ENCODE measurements at places on chromosomes 6 and 20. TPM values are rescaled to one million over a fixed set of nuclear protein-coding genes. Genes with fewer than 3 reads are reported as not detected.

The TMEM74B gene
- 1.1 TPM for total RNA-seq

The FERMT1 gene
- 0.95 TPM for total RNA-seq

DNA sequence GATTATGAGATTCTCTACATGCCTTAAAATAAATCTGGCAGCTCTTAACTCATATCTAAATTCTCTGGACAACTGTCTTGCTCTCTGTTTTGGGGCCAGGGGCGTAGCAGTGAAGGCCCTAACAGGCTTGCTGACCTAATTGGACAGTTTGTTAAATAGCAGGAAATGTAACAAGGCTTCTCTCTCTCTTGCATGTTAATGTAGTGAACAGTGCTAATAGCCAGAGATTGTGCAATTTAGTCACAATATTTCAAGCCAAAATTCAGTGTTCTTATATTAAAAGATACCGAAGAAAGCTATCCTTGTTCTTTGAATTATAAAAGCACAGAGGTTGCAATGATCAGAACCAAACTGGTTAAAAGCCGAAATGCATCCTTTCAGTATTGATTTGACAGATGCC lies 3.0 kb downstream of the PPP1R3D start:
- H3K4me1 ChIP-seq = peaks cover 51% of the 10 kb centered on the region
- no peak overlapping the region for H3K4me3 ChIP-seq
- peaks cover 4% of the 10 kb centered on the region for H3K36me3 ChIP-seq
- H3K27ac ChIP-seq = peak overlapping the region; percentile 14
- no peak for DNase-seq

The RAET1L gene
- not detected for total RNA-seq

DNA sequence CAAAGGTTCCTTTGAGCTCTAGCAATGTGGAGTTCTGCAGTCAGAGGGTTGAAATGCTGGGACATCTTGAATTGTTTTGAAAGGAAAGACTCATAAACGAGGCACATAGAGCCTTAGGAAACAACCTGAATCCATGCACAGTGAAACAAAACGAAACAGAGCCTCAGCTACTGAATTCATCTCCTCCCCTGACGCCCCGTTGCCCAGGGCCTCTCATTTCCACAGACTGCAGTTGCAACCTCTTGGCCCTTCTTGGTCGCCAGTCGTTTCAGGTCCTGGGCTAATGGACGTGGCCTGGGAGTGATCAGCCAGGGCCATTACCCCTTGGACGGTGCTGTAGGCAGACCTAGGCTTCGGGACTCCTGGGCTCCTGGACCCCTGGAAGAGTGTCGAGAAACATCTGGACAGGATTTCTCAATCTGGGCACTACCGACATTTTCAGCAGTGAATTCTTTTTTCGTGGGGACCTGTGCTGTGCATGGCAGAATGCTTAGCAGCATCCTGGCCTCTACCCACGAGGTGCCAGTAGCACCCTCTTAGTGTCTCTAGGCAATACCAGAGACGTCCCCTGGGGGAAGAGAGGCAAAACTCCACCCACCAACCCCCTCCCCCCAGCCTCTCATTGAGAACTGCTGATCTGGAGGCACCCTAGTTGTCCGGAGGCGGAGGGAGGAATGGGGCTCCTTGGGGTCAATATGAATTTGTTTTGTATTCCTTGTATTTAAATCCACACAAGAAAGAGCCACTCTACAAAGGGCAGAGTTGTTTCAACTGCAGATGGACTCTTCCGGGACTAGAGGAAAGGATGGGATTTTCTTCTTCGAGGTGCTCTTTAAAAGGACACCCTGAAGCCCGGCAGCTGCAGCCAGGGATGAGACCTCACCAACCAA lies 50.2 kb downstream of the TMEM242 start:
- H3K36me3 ChIP-seq = no peaks in the 10 kb centered on the region
- H3K27ac ChIP-seq = no peak overlapping the region
- no peaks in the 10 kb centered on the region for H3K27me3 ChIP-seq
- H3K4me3 ChIP-seq = no peak overlapping the region
- no peak for DNase-seq
- peaks cover 7% of the 10 kb centered on the region for H3K4me1 ChIP-seq

DNA sequence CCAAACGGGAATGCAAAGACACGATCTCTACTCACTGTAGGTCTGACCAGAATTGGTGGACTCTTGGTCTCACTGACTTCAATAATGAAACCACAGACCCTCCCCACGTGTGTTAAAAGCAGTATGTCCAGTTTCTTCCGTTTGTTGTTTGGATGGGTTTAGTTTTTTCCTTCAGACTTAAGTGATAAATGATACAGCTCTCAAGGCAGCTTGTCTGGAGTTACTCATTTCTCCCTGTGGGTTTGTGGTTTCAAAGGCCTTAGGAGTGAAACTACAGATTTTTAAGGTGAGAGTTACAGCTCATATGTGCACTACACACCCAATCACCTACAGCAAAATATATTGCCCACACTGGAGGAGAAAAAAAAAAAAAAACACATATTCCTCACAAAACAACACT lies 86.7 kb upstream of the STMND1 start:
- no peaks in the 10 kb centered on the region for H3K36me3 ChIP-seq
- no peak overlapping the region for H3K27ac ChIP-seq
- H3K4me1 ChIP-seq = no peaks in the 10 kb centered on the region
- H3K4me3 ChIP-seq = no peak overlapping the region
- no peak for DNase-seq

The SIM1 gene
- total RNA-seq = not detected

DNA sequence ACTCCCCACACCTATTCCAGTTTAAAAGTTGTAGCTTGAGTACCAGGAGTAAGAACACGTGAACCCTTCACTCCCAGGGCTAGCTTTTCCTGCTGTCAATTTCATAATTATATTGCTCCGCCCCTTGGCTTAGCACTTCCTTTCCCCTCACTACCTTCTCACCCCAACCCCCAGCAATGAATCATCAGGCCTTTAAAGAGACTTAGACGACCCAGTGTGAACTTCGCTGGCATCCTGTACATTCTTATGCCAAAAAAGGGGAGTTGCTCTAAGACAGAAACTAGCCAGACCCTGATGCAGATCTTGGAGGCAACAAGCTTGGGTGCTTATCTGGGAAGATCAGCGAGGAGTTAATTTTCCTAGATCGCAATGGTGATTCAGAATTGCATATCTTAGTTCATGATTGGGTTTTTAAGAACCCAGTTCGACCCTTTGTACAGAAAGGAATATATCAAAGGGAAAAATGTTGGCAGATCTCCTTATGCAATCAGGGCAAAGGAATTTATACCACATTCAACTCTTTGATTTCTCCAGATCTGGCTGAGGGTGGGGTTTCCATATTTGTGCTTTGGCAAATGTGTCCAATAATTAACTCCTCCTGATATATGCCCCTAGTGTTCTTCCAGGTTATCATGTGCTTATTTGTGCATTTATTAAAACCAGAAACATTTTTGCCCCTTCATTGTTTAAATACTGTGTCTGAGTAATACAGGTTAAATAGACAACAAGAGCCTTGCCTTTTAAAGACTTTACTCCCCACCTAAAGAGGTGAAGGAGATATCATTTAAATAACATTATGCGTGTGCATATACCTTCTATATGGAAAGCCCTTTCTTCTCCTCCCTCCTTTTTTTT lies 8.1 kb upstream of the ATXN1 start:
- H3K27me3 ChIP-seq = no peaks in the 10 kb centered on the region
- DNase-seq = no peak
- no peaks in the 10 kb centered on the region for H3K36me3 ChIP-seq

DNA sequence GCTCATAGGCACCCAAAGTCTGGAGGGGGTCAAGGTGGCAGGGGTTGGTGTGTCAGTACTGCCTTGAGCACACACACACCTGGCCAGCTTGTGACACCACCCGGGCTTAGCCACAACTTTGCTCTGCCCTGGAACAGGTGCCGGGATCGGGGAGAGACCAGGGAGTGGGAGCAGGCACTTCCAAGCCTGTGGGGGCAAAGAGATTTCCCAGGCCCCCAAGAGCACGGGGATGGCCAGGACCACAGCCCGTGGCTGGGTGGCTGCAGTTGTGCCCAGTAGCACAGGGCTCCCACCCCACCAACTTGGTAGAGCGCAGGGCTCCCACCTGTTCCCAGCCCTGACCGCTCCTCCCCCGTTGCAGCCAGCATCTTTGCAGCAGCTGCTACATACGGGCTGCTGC lies 40.4 kb downstream of the WASF1 start:
- H3K36me3 ChIP-seq = no peaks in the 10 kb centered on the region
- no peak for DNase-seq
- H3K4me3 ChIP-seq = no peak overlapping the region
- no peaks in the 10 kb centered on the region for H3K4me1 ChIP-seq

DNA sequence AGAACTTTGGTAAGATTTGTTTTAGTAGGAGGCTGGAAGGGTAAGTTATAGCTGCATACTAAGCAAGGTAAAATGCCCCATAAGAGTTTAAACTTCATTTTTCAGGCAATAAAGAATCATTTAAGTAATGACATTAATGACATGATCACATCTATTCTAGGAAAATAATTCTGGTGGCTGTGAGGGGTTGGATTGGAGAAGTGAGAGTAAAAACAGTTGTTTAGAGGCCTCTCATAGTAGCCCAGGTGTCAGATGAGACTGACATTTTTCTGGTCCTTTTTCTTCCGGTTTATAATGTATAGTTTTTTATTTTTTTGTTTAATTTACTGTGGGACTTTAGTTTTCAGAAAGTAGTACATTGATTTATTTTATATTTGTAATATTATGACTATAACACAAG lies 40.8 kb downstream of the ITCH start:
- H3K36me3 ChIP-seq = peaks cover 5% of the 10 kb centered on the region
- H3K27ac ChIP-seq = no peak overlapping the region
- no peaks in the 10 kb centered on the region for H3K4me1 ChIP-seq
- H3K4me3 ChIP-seq = no peak overlapping the region
- H3K27me3 ChIP-seq = no peaks in the 10 kb centered on the region

GRCh38 chr6:154878871-154879491 lies 116.1 kb upstream of the TIAM2 start:
- H3K27me3 ChIP-seq = no peaks in the 10 kb centered on the region
- no peak for DNase-seq
- no peaks in the 10 kb centered on the region for H3K4me1 ChIP-seq
- H3K36me3 ChIP-seq = 0 out of 2 replicates have a peak, but pooled peaks cover 2% of the 10 kb centered on the region
- H3K4me3 ChIP-seq = no peak overlapping the region

The PAX1 gene
- total RNA-seq = not detected

DNA sequence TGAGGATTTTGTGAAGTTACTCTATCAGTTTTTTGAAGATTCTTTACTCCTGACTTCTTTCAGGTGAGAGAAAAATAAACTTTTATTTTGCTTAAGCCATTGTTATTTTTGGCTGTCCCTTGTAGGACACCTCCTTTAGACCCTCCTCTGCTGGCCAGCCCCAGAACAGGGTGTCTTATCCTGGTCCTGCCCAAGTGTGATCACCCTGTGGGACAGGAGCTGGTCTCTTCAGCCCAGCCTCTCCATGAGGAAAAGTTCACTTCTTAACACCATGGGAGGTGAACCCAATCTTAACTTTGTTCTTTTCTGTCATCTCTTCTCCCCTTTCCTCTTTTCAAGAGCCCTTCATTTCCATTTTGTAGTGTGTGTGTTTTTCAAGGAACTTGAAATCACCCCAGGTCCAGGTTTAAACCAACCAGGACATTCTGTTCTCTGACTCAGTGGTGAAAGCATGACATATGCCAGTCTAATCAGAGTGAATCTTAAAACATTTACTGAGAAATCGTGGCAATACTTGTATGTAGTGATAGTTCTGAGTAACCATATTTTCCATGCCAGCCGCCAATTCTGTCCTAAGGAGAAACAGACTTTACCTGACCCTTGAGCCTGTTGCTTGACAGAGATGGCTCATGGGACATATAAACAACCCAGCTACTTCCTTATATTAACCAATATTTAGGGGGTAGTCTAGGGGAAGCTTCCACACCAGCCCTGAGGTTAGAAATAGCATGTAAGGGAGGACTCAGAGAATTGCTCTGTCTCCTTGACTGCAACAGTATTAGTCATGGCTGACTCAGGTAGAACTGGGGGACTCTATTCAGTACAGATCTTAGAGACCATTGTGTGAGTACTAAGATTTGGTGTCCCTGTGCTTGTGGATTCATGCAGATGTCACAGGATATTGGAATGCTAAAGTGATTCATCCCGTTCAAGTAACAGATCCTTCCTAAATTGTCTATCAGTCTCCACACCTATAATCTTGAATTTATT lies 48.8 kb downstream of the FLRT3 start:
- no peaks in the 10 kb centered on the region for H3K4me1 ChIP-seq
- peak; percentile 54 for DNase-seq
- H3K4me3 ChIP-seq = no peak overlapping the region
- H3K27ac ChIP-seq = no peak overlapping the region
- no peaks in the 10 kb centered on the region for H3K36me3 ChIP-seq

The SYCP2L gene
- 2.4 TPM for total RNA-seq

The RBM39 gene
- total RNA-seq = 282 TPM

DNA sequence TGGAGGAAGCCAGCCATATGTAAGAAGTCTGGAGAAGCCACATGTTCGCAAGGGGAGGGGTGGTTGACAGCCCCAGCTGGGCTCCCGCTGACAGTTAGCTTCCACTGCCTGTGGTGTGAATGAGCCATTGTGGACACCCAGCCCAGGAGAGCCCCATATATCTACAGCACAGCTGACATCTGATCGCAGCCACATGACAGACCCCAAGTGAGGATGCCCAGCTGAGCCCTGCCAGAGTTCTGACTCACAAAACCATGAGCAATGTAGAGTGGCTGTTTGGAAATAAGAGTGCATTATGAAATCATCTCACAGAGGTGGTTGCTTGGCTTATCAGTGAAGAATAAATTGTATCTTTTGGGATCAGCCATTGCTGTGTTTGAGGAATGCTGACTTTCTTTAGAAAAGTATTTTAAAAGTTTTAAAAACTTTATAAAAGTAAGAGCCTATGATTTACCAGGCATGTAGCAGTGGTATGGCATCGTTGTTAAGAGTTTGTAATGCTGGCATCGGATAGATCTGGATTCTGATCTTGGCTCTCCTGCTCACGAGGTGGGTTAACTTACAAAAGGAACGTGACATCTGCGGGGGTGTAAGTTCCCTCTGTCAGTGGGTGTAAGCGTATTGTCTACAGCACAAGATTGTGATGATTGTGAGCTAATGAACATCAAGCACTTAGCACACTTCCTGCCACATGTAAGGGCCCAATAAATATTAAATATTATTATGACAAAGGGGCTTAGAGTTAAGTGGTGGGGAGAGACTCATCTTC lies 24.1 kb downstream of the CFAP61 start:
- H3K27ac ChIP-seq = no peak overlapping the region
- no peaks in the 10 kb centered on the region for H3K4me1 ChIP-seq
- no peaks in the 10 kb centered on the region for H3K36me3 ChIP-seq
- peaks cover 28% of the 10 kb centered on the region for H3K27me3 ChIP-seq
- no peak for DNase-seq

The SPATS1 gene
- not detected for total RNA-seq

GRCh38 chr6:154093231-154094044 lies 54.4 kb downstream of the OPRM1 start:
- no peaks in the 10 kb centered on the region for H3K27me3 ChIP-seq
- no peak overlapping the region for H3K4me3 ChIP-seq
- no peak for DNase-seq
- no peaks in the 10 kb centered on the region for H3K36me3 ChIP-seq
- no peaks in the 10 kb centered on the region for H3K4me1 ChIP-seq

GRCh38 chr6:111342913-111343312 lies 140.1 kb downstream of the REV3L start:
- no peaks in the 10 kb centered on the region for H3K27me3 ChIP-seq
- DNase-seq = no peak
- no peaks in the 10 kb centered on the region for H3K4me1 ChIP-seq
- peaks cover 12% of the 10 kb centered on the region for H3K36me3 ChIP-seq
